Left ventricle myocardium inferior (tissue), 1 donor: ENCODE measurements at places on chromosomes 11 and 22. TPM values are rescaled to one million over a fixed set of nuclear protein-coding genes. Genes with fewer than 3 reads are reported as not detected.

Gene INS
- total RNA-seq, result not detected

Gene DNAJB7
- total RNA-seq, result not detected

Gene PRR33
- total RNA-seq, result 2.4 TPM

Gene SLC16A8
- total RNA-seq, result not detected

Gene SLC15A3
- total RNA-seq, result 15.4 TPM

Gene ATP5MG
- 854 TPM for total RNA-seq

GRCh38 chr11:72066855-72067254, 13.5 kb downstream of the NUMA1 start:
- no peaks in the 10 kb centered on the region for H3K27me3 ChIP-seq
- H3K4me1 ChIP-seq, result peaks cover 48% of the 10 kb centered on the region
- H3K4me3 ChIP-seq, result no peak overlapping the region
- peak overlapping the region; percentile 29 for H3K27ac ChIP-seq

GRCh38 chr11:83691451-83691950, 405.3 kb upstream of the CCDC90B start:
- peak overlapping the region; percentile 43 for H3K4me3 ChIP-seq
- H3K4me1 ChIP-seq, result peaks cover 33% of the 10 kb centered on the region
- peak; percentile 14 for DNase-seq
- peak overlapping the region; percentile 80 for H3K27ac ChIP-seq
- H3K27me3 ChIP-seq, result no peaks in the 10 kb centered on the region

DNA sequence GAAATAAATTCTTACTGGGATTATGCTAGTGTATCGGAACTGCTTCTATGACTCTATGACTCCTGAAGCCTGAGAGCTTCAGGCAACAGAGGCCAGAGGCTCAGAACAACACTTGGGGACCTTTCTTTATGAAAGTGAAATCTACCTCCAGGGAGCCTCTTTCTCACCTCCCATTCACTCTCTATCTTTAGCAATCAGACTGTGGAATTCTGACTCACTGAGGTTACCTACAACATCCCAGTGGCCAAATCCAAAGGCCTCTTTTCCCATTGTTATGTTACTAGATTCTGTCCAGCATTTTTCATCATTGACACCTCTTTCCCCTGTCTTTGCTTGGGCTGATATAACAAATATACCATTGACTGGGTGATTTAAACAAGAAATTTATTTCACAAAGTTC, 14.1 kb upstream of the CYB5R2 start:
- DNase-seq, result no peak
- H3K27me3 ChIP-seq, result peaks cover 23% of the 10 kb centered on the region
- H3K36me3 ChIP-seq, result no peaks in the 10 kb centered on the region
- H3K27ac ChIP-seq, result no peak overlapping the region
- H3K4me3 ChIP-seq, result no peak overlapping the region

DNA sequence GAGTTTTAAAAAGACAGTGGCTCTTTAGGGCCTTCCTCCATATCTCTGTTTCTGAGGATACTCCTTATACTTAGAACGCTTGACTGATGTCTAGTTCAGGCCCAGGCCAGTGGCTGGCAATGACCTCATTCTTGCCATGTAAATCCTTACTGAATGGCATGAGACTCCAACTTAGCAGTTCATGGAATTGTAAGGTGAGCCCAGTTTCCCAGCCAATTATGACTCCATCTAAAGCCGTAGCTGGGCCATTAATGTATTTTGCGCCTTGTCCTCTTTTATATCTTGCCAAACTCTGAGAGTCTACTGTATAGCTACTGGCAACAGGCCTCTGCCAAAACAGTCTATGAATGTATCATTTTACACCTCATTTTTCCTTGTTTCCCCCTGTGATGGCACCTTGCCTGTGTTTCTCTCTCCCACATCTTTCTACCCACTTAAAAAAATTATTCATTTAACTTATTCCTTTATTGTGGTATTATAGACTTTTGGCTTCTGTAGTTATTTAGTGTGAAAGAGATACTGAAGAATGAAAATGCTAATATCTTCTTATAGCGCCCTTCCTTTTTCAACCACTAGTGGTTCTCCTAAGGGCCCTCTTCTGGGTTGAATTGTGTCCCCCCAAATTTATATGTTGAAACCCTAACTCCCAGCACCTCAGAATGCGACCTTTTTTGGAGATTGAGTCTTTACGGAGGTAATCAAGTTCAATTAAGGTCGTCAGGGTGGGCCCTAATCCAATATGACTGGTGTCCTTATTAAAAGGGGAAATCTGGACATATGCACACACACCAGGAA, 67.4 kb downstream of the ZNRF3 start:
- no peak overlapping the region for H3K4me3 ChIP-seq
- H3K36me3 ChIP-seq, result peaks cover 7% of the 10 kb centered on the region
- no peak overlapping the region for H3K27ac ChIP-seq
- no peaks in the 10 kb centered on the region for H3K27me3 ChIP-seq

- no peak overlapping the region for H3K4me3 ChIP-seq
- H3K4me1 ChIP-seq, result no peaks in the 10 kb centered on the region
- no peak overlapping the region for H3K27ac ChIP-seq
- H3K27me3 ChIP-seq, result peaks cover 59% of the 10 kb centered on the region
- no peaks in the 10 kb centered on the region for H3K36me3 ChIP-seq
- no peak for DNase-seq
Observed at GRCh38 chr11:132430429-132431062, 1060.1 kb downstream of the NTM start.

- DNase-seq, result peak; percentile 89
- H3K4me1 ChIP-seq, result peaks cover 42% of the 10 kb centered on the region
- H3K27ac ChIP-seq, result peak overlapping the region; percentile 73
- no peak overlapping the region for H3K4me3 ChIP-seq
Observed at GRCh38 chr11:119671051-119671450, 57.9 kb downstream of the NECTIN1 start.

DNA sequence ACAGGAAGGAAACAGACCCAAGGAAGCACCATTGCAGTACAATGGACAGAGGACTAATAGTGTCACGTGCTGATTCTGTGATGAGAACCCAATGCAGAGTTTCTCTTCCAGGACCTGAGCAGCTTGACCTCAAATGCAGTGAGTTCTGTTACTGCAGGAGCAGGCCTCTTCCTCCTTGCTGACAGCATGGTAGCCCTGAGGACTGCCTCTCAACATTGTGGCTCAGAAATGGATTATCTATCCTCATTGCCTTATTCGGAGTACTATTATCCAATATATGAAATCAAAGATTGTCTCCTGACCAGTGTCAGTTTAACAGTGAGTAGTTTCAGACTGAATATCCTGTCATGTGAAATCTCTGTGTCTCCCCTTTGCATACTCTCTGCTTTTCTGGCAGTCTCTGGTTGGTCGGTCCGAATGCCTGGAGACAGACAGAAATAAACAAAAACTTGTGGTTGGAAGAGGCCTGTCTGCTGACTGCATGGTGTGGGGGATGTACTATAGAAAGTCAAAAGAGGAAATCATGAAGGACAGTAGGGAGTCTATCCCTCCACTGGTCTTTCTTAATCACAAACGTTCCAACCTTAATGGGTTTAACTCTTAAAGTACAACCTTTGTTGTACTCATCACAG, 6.9 kb upstream of the MS4A14 start:
- no peak overlapping the region for H3K27ac ChIP-seq
- H3K27me3 ChIP-seq, result peaks cover 7% of the 10 kb centered on the region
- no peaks in the 10 kb centered on the region for H3K36me3 ChIP-seq
- H3K4me1 ChIP-seq, result no peaks in the 10 kb centered on the region
- no peak overlapping the region for H3K4me3 ChIP-seq

DNA sequence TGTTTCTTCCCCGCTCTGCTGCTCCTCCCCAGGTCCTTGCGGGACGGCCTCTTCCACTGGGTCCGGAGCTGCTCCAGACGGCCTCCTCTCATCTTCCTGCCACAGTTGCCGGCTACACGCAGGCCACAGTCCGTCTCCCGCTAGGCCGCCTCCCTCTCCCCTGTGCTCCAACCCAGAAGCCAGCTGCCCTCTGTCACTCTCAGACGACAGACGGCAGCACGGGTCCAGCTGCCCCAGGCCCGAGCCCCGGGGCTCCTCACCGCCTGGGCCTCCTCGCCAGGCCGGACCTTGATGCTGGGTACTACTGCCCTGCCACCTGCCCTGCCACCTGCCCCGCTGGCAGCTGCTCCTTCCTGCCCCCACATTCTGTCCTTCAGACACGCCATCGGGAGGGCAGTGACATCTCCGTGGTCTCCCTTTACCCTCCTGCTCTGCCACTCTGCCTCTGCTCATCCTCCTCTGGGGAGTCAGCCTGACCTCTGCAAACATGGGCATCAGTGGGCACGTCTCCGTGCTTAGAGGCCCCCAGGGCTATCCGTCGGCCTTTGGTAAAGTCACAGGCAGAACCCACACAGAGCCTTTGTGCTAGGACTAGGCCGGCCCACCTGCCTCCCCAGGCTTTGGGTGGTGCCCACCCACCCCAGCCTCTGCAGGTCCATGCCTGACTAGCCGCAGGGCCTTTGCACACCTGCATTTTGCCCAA, 43.1 kb upstream of the TH start:
- peaks cover 54% of the 10 kb centered on the region for H3K27me3 ChIP-seq
- no peak overlapping the region for H3K27ac ChIP-seq
- H3K4me1 ChIP-seq, result no peaks in the 10 kb centered on the region
- H3K4me3 ChIP-seq, result no peak overlapping the region

DNA sequence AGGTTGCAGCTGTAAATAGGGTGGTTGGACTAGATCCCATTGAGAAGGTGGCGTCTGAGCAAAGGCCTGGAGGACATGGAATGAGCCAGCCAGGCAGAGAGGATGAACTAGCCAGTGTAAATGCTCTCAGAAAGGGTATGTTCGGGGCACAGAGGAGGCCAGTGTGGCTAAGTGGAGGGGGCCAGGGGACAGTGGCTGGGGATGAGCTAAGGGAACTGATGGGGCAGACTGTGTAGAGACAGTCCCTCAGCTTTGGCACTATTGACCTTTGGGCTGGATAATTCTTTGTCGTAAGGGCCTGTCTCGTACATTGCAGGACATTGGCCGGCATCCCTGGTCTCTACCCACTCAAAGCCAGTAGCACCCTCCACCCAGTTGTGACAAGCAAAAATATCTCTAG, 43.7 kb upstream of the ISX start:
- peaks cover 75% of the 10 kb centered on the region for H3K27me3 ChIP-seq
- no peak overlapping the region for H3K27ac ChIP-seq
- H3K36me3 ChIP-seq, result no peaks in the 10 kb centered on the region
- DNase-seq, result no peak

DNA sequence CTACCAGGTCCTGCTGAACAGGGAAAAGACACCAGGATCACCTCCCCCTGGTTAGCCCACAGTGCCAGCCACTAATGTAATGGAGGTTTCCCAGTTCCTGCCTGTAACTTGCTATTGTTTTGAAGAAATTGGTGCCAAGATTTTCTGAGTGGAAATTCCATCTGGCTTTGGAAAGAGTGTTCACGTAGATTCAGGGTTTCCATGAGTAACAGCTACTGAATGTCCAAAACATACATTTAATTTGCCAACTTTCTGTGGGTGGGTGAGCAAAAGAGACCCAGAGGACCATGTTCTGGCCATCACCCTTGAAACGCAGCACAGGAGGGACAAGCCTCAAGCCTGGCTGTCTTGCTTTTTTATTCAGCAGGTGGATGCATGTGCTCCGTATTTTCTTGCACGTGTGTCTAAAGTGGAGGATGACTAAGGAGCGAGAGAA, 8.8 kb upstream of the DKK3 start:
- no peaks in the 10 kb centered on the region for H3K27me3 ChIP-seq
- no peak overlapping the region for H3K4me3 ChIP-seq
- H3K4me1 ChIP-seq, result peaks cover 51% of the 10 kb centered on the region
- peak overlapping the region; percentile 88 for H3K27ac ChIP-seq
- DNase-seq, result no peak

DNA sequence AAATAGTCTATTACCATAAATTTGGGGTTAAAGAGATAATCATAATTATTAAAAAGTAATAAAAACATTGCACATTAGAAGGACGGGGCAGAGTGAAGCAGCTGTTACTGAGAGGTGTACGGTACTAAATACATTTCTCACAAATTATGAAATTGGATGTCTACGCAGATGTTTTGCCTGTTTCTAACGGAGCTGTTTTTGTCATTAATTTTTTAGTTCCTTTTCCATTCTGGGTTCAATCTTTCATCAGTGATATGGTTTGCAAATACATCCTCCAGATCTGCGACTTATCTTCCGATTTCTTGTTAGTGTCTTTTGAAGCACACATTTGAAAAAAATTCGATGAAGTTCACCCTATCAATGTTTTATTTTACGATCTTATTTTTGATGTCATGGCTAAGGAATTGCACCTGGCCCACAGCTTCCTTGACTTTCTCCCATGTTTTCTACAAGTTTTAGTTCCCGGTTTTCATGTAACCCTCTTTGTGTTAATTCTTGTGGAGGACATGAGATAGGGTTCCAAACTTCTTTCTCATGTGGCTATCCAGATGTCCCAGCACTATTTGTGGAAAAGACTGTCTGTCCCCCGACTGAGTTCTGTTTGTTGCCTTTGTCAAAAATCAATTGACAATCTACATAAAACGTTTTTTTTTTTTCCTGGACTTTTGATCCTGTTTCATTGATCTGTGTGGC, 21.3 kb upstream of the KRTAP5-6 start:
- H3K27me3 ChIP-seq, result peaks cover 90% of the 10 kb centered on the region
- no peak overlapping the region for H3K27ac ChIP-seq
- H3K4me3 ChIP-seq, result no peak overlapping the region

DNA sequence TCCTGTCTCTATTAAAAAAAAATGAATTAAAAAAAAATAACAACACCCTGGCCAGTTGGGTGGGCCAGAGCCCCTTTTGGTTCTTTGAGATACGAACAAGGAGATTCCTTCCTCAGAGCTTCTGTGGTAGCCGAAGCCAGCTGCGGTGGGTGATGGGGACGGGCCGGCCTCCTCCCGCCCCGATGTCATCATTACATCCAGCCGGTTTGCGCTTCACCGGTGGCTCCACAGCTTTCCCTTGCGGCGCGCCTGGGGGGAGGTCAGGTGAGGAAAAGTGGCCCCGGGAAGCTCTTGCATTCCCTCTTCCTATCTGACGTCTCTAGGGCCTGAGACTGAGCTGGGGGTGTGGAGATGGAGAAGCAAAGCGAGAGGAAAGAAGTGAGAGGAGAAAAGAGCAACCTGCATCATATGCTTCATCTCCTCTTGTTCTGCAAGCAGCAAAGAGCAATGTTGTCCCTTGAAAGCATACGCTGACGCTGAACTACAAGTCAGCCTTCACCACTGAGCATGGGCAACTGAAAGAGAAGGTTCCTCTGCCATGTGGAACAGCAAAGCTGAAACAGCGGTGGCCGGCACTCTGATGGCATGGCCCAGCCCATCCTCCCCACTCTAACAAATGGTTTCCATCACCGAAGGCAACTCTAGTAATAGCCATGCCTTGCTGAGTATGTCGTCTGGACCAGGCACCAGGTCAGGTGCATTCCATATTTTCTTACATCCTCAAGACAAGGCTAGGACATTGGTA, 6.0 kb downstream of the ADAMTS8 start:
- DNase-seq, result no peak
- H3K4me1 ChIP-seq, result peaks cover 24% of the 10 kb centered on the region
- H3K36me3 ChIP-seq, result no peaks in the 10 kb centered on the region
- H3K27me3 ChIP-seq, result peaks cover 34% of the 10 kb centered on the region

GRCh38 chr11:73401217-73401923, 25.2 kb downstream of the RELT start:
- H3K27ac ChIP-seq, result no peak overlapping the region
- H3K4me1 ChIP-seq, result peaks cover 34% of the 10 kb centered on the region
- DNase-seq, result no peak
- H3K36me3 ChIP-seq, result peaks cover 5% of the 10 kb centered on the region
- H3K4me3 ChIP-seq, result no peak overlapping the region
- H3K27me3 ChIP-seq, result no peaks in the 10 kb centered on the region
